CD14-positive monocyte (primary cell): ENCODE measurements at places on chromosomes 13 and 19.

- no peaks in the 10 kb centered on the region for H3K4me1 ChIP-seq
- no peak overlapping the region for H3K4me3 ChIP-seq
- H3K27me3 ChIP-seq = no peaks in the 10 kb centered on the region
Measured at GRCh38 chr13:38103851-38104250, 234.3 kb upstream of the TRPC4 start.

DNA sequence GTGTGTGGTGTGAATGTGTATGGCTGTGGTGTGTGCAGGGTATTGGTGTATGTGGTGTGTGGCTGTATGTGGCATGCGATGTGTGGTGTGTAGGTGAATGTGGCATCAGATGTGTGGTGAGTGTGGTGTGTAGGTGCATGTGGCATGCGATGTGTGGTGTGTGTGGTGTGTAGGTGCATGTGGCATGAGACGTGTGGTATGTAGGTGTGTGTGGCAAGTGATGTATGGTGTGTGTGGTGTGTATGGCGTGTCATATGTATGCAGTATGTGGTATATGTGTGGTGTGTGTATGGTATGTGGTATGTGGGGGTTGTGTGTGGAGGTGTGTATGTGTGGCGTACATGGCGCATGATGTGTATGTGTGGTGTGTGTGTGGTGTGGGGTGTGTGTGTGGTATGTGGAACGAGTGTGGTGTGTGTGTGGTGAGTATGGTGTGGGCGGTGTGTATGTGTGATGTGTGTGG is 63.4 kb downstream of the PEPD start:
- H3K27ac ChIP-seq = no peak overlapping the region
- no peak overlapping the region for H3K4me3 ChIP-seq
- peaks cover 11% of the 10 kb centered on the region for H3K36me3 ChIP-seq
- H3K4me1 ChIP-seq = no peaks in the 10 kb centered on the region
- DNase-seq = no peak

- H3K36me3 ChIP-seq = no peaks in the 10 kb centered on the region
- no peak overlapping the region for H3K27ac ChIP-seq
- no peaks in the 10 kb centered on the region for H3K4me1 ChIP-seq
- no peaks in the 10 kb centered on the region for H3K27me3 ChIP-seq
Measured at GRCh38 chr13:85441364-85441763, 357.9 kb downstream of the SLITRK6 start.

DNA sequence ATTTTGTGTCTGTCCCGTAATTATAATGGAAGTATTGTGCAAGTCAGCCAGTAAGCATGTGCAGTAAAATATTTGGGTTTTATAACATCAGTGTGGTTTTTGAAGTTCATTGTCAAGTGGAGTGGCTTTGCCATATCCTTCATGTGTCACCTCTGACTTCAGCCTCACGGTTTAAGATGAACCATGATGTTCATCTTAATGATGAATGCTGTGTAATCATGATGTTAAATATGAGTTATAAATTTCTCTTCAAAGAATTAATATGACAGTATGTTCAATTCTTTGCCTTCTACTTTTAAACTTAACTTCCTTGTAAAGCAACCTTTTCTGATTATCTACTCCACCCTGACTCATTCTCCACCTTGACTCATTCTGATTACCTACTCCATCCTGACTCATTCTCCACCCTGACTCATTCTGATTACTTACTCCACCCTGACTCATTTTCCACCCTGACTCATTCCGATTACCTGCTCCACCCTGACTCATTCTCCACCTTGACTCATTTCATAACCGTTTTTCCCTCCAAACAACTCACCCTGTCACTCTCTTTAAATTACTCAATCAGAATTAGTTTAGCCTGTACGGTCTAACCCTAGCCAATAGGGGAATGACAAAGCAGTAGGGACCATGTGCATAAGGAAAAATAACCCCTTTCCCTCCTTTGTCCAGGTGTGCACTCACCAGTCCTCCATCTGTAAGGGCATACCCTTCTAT is 50.3 kb upstream of the ANKRD10 start:
- no peaks in the 10 kb centered on the region for H3K27me3 ChIP-seq
- no peak overlapping the region for H3K4me3 ChIP-seq
- DNase-seq = peak; percentile 67
- H3K27ac ChIP-seq = no peak overlapping the region

DNA sequence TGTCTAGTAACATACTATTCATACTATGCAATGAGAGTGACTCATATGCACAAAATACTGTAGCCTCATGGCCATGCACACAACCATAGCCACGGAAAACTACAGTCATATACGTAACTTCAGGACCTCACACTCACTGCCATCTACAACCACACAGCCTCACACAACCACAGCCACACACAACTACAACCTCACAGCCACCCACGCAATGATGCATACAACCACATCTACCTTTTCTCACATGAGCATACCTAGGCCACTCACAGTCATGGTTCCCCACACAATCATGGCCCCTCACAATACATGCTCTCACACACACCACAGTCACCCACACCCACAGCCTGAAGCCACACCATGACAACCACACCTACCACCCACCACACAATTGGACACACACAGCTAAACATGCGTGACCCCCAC is 8.7 kb upstream of the TNFSF14 start:
- H3K27ac ChIP-seq = no peak overlapping the region
- peaks cover 30% of the 10 kb centered on the region for H3K4me1 ChIP-seq
- peaks cover 21% of the 10 kb centered on the region for H3K27me3 ChIP-seq
- no peaks in the 10 kb centered on the region for H3K36me3 ChIP-seq
- H3K4me3 ChIP-seq = no peak overlapping the region

DNA sequence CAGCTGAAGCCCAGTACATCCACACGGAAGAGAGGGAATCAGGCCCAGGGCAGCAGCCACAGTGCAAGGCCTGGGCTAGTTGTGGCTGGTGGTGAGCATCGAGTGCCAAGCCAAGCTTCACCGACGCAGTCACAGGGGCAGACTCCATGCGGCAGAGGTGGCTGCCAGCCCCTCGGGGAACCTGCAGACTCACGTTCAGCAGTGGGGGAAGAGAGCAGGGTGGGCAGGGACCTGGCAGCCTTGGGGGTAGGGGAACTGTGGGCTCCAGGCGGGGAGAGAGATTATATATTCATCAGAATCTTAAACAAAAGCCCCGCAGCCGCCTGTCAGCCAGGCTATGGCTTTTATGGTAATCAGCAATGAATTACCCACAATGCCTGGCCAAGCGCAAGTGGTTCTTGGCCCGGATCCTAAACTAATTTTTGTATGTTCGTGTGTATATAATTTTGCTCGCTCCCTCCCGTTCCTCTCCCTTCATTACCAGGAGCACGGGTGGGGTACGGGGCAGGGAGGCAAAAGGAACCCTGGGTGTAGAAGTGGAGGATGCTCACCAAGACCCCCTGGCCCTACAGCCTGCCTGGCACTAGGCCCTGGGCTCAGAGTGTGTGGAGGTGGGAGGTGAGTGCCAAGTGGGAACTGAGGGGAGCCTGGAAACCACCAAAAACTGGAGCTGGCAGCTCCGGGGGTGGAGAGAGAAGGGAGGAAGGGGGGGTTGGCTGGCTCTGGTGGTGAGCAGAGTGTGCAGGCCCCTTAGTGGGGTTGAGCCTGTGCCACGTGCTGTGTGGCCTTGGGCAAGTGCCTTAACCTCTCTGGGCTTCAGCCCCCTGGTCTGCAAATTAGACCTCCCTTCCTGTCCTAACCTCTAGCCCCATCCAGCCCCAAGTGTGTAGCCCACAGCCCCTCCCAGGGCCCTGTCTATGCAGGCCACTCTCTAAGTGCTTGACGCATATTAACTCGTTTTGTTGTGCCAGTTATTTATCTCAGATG is 31.9 kb downstream of the PTPRS start:
- no peaks in the 10 kb centered on the region for H3K27me3 ChIP-seq
- H3K4me1 ChIP-seq = no peaks in the 10 kb centered on the region
- no peak overlapping the region for H3K4me3 ChIP-seq
- H3K36me3 ChIP-seq = no peaks in the 10 kb centered on the region
- no peak overlapping the region for H3K27ac ChIP-seq
- DNase-seq = no peak

DNA sequence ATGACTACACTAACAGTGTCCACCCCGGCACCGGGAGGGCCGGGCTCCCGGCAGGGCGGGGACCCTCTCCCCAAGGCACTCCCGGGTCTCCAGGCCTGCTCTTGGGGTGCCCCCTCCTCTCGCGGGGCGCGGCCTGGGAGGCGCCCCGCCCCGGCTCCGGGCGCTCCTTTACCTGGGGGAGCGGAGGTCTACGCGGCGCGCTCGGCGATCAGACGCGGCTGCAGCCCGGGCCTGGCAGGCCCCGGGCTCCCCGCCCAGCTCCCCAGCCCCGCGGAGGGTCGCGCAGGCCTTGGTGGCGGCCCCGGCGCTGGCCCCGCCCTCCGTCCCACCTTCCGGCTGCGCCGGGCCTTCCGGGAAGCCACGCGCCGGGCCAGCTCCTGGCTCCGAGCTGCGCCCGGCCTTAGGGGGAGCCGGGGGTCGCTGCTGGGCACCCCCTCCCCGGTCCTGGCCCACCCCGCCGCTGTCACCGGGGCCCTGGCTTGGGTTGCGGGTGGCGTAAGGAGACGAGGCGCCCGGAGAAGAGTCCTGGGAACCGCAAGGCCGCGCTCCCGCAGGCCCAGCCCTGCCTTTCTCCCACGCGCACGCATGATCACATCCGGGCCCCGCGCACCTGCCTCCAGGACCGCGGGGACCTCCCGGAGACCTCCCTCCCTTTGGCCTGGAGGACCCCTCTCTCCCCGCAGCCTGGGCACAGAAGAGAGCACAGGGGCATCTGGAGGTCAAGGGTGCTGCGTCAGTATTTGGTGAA is at the start of gene C19orf12:
TSS of gene C19orf12 (minus strand) at position 309 of the 748 bp plus-strand sequence. CDS start 6,848 bp downstream, outside the sequence.
- H3K36me3 ChIP-seq = no peaks in the 10 kb centered on the region
- DNase-seq = no peak
- peak within 1 kb of the TSS; percentile 65 for H3K27ac ChIP-seq
- H3K4me3 ChIP-seq = peak within 1 kb of the TSS; percentile 87

GRCh38 chr13:27004866-27005265 is 166.7 kb downstream of the USP12 start:
- no peaks in the 10 kb centered on the region for H3K36me3 ChIP-seq
- peaks cover 32% of the 10 kb centered on the region for H3K27me3 ChIP-seq
- DNase-seq = no peak
- H3K4me3 ChIP-seq = no peak overlapping the region

- no peaks in the 10 kb centered on the region for H3K27me3 ChIP-seq
- H3K4me1 ChIP-seq = no peaks in the 10 kb centered on the region
- no peak for DNase-seq
- H3K27ac ChIP-seq = no peak overlapping the region
Measured at GRCh38 chr19:28553005-28553404, 659.9 kb downstream of the UQCRFS1 start.
